ACHN (cell line): ENCODE measurements at places on chromosomes 16 and 17.

DNA sequence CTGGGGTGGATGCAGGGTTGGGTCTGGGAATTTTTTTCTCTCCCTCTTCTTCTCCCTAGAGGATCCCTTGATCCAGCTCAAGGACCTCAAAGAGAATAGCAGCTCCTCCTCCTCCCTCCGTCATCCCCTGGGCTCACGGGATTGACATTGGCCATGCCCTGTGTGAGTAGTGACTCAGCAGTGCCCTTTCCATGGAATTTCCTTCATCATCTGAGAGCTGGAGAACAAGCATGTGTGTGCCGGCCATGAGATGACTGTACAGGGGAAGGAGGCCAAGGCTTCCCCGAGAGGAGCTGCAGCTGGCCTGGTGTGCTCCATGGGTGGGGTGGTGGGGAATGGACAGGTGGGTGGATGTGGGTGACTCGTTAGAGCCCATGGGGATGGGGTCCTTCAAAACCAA is 8.9 kb upstream of the WSCD1 start:
- peak; percentile 80 for DNase-seq

DNA sequence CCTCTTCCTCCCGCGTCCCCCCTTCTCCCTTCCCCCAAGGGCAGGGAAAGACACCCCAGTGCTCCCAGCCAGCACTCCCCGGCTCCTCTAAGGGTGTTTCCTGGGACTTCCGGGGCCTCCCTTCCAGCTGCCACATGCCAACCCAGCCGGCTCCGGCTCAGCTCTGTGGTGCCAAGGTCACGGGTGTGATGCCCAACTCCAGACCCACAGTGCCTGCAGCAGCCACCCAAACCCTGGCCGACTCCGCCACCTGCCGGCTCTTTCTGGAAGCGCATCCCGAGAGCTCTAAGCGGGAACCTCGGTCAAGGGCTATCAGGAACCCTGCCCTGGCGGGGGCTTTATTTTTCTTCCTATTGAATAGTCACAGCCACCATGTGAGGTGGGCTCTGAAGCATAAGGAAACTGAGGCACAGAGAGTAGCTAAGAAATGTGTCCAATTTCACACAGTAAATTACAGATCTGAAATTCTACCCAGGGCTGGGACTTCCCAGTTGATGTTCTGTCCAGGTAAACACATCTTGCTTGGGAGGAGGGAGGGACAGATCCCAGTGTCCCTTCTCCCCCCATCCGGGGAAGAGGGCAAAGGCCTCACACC is 3.3 kb upstream of the PPP1R1B start:
- peak; percentile 81 for DNase-seq

- no peak for DNase-seq
Observed at GRCh38 chr17:61884864-61885263, 21.5 kb upstream of the BRIP1 start.

GRCh38 chr17:11578998-11579397 is 19.3 kb upstream of the DNAH9 start:
- DNase-seq = no peak

DNA sequence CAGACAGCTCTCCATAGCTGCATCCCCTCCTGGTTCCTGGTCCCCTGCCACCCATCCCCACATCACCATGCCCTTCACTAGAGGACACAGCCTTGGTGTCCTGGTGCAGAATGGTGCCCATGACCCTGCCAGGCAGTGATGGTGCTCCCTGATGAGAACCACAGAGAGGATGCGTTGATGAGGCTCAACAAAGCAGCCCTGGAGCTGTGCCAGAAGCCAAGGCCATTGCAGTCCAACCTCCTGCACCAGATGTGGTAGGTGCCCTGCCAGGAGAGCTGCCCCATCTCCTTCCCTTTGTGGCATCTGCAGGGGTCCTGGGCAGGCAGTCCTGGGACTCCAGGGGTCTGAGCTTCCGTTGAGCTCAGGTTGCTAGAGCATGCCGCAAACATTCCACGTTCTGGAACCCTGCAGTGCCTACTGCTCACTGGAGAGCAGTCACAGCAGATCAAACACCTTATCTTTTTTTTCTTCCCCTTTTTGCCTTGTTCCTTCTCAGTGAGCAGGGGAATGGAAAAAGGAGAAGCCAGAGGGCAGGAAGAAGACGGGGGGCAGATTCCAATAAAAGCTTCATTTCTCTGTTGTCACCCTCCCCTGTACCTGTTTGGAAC is 5.3 kb upstream of the EPN3 start:
- DNase-seq = no peak

- DNase-seq = no peak
Observed at GRCh38 chr17:75640556-75641119, 7.4 kb downstream of the SMIM5 start.

DNA sequence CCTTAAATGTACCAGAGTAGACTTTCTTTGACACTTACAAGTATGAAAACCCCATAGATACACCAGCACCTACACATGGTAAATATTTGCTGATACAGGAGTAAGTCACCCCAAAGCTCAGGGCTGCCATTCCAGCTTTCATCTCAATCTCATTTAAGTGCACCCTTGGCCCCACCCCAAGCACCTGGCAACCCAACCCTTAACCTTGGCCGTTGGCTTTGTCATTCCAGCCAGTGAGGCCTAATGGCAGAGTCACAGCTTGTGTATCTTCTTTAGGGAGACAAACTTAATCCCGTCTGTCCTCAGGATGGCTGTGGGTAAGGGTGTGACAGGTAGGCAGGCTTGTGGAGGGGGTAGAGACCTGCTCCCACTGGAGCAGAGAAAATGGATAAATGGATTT is 31.5 kb upstream of the TMEM220 start:
- DNase-seq = no peak

GRCh38 chr16:86307514-86307903 is 202.8 kb upstream of the FOXF1 start:
- DNase-seq = no peak

DNA sequence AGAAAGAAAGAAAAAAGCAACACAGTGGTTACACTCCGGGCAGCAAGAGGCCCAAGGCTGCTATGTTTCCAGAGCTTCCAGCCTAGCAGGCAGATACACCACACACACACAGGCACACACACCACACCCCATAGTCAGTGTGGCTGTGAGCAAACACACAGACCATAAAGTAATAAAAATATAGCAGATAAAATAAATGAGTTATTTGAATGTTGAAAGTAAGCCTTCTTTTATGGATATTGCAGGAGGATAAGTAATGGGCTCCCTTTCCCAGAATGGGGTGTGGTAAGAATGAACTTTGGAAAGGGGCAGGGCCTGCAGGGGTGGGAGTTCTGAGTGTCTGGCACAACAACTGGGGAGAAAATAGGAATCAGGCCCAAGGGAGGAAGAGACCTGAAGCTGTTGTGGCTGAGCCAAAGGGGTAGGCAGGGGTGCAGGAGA is 4.8 kb upstream of the CDK5RAP3 start:
- DNase-seq = no peak

- DNase-seq = no peak
Observed at GRCh38 chr17:78995022-78995760, 14.4 kb downstream of the CANT1 start.

- no peak for DNase-seq
Observed at GRCh38 chr17:76150712-76151622, 9.9 kb upstream of the FOXJ1 start.

- no peak for DNase-seq
Observed at GRCh38 chr17:79997011-79997660, 38.5 kb downstream of the TBC1D16 start.

DNA sequence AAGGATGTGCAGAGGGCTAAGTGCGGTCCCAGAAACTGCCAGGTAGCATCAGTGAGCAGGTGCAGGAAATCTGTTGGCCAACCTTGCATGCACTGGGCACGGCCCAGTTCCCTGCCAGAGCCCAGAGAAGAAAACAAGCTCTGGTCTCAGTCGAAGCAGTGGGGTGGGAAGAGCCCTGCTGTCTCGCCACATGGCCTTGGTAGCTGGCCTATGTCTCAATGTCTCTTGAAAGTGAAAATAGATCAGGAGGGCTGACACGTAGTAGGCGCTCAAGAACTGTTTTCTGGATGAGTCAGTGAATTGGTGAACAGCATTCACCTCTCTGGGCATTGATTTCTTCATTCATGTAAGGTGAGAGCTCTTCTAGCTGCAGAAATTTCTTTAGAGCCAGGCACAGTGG is 90.4 kb downstream of the MARF1 start:
- DNase-seq = no peak

GRCh38 chr17:67998466-67998865 is 2.2 kb upstream of the C17orf58 start:
- no peak for DNase-seq

GRCh38 chr16:85573696-85574641 is 39.2 kb upstream of the GSE1 start:
- DNase-seq = no peak

GRCh38 chr16:57013229-57013628 is 23.9 kb downstream of the NLRC5 start:
- no peak for DNase-seq

- DNase-seq = peak; percentile 77
Observed at GRCh38 chr16:48409839-48410632, 24.8 kb upstream of the SIAH1 start.

GRCh38 chr17:59851439-59852375 is 41.0 kb downstream of the TUBD1 start:
- peak; percentile 33 for DNase-seq

- no peak for DNase-seq
Observed at GRCh38 chr17:78049609-78050008, 78.9 kb downstream of the TMC6 start.

DNA sequence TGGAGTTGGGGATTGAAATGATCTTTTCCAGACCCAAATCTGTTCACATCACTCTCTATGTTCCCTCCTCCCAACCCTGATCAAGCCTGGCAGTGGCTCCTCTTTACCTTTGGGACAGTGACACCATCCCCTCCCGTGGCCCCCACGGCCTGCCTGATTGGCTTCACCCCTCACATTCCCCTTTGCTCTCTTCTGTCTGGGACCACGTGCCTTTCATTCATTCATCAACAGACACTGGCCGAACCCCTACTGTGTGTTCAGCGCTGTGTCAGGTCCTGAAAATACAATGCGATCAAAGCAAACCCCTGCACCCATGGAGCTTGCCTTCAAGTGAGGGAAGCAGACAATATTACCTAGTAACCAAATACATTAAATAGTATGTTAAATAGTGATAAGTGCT is 2.2 kb upstream of the ALOX12B start:
- no peak for DNase-seq

DNA sequence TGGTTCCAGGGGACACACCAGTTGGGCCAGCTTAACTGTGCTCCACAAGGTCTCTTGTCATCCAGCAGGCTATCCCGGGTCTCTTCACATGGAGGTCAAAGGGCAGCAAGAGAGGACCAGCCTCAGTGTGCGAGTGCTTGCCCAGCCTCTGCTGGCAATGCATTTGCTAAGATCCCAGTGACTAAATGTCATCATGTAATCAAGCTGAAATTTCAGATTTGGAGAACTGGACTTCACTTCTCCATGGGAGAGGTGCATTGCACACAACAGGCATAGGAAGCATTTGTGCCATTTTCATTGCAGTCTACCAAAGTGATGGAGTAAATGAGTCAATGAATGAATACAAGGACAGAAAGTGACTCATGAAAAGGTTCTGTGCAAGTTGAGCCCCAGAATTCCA is 51.2 kb upstream of the KDM8 start:
- DNase-seq = no peak

DNA sequence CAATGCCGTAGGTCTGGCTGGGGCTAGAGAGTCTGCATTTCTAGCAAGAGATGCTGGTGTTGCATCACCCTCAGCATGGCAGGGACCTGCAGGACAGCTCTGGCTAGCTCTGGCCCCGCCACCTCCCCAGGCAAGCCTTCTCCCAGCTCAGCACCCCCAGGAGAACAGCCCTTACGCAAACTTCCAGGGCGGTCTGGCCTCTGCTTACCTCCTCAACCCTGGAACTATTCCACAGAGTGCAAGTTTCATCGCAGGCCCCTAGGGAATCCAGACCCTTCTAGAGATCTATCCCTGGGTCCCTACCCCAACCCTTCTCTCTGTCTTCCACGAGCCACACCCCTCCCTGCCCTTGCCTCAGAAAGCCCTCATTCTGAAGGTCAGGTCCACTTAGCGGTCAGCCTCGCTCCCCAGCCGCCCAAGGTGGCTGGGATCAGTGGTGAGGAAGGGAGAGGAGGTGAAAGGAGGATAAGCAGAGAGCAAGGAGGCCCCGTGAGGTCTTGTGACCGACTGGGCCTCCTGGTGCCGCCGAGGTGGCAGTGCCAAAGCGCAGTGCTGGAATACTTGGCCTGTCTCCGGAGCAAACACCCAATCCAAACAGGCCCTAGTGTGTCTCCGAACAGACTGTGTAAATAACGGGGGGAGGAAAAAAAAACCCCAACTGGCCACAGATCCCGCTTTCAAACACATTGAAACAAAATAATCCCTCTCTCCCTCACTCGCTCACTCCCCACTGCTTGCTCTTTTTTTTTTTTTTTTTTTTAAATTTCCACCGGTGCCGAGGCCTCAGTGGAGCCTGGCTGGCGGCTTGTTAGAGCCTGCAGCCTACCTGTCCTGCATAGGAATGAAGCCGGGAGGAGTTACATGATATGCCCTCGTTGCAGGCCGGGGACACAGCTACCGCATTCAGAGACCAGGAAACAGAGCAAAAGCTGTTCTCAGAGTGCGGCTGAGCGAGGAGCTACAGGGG is 380.9 kb downstream of the SOX9 start:
- no peak for DNase-seq

- peak; percentile 99 for DNase-seq
Observed at GRCh38 chr17:38900978-38901656, 24.3 kb upstream of the LASP1NB start.

DNA sequence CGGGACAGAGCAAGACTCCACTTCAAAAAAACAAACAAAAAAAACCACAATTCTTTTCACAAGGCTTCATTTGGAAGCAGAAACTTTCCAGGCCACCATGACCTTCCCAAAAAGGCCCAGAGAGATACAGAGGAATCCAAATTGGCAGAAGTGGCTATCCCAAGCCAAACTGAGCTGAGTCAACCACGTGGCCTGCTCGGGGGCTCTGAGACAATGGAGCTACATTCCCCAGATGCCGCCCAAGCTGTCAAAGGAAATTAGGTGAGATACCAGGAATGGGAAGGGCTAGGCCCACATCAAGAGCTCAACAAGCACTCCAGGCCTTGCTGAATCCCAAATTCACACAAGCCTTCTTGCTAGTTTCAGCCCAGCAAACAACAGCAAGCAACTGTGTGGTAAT is 5.7 kb upstream of the EXOSC6 start:
- DNase-seq = no peak

DNA sequence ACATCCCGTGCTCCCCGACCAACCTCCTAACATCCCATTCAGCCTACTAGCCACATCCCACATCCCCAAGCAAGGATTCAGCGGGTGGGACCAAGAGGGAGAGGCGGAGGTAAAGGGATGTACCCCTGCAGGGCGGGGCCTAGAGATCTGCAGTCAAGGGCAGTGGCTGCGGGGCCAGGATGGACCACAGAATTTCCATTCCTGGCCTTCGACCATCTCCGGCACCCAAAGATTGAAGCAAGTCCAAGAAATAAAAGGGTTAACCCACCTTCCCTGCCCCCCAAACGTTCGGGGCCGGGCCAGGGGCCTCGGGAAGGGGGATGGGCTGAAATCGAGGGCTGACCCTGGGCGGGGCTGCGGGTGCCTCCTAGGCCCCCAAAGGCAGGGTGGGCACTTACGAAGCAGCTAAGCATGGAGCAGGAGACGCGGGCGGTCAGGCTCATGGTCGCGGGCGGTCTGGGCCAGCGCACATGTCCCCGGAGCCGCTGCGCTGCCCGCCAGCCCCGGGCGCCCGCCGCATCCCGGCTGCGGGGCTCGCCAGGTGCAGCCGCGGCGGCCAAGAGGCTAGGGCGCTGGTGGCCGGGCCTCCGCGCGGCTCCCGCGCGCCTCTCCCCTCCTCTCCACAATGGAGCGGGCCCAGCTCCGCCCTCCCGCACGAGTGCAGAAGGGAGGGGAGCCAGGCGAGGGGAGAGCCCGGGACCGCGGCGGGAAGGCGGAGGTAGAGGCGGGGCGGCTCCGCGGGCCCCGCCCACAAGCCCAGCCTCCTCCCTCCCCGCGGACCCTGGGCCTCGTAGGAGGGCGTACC is at the start of gene MTMR4:
TSS of gene MTMR4 (minus strand) at position 674 of the 805 bp plus-strand sequence. CDS start at position 443, 231 bp downstream.
- peak; percentile 88 for DNase-seq
